Right renal pelvis (tissue), 4 donors: ENCODE measurements at places on chromosomes 2 and 18.

GRCh38 chr2:172438741-172439508 is 11.5 kb downstream of the ITGA6 start:
- DNase-seq: no peak

- DNase-seq: no peak
Observed at GRCh38 chr2:148642891-148643416, 1.6 kb upstream of the EPC2 start.

DNA sequence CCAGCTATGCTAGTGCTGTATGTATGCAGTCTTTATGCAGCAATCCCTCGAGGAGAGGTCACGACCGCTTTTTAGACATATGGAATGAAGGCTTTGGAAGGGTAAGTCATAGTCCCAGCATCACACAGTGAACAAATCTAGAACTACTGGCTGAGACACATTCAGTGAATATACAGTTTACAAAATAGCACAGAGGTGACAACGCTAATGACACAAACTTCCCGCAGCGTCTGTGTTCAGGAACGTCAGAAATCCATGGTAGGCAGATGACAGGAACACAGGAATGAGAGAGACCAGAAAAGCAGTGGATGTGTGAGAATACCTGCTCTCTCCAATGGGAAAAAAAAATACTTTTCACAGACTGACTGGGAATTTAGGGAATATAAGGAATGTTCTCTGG is 29.6 kb downstream of the CABYR start:
- DNase-seq: no peak

GRCh38 chr2:32768387-32769174 is 140.7 kb downstream of the TTC27 start:
- DNase-seq: no peak

DNA sequence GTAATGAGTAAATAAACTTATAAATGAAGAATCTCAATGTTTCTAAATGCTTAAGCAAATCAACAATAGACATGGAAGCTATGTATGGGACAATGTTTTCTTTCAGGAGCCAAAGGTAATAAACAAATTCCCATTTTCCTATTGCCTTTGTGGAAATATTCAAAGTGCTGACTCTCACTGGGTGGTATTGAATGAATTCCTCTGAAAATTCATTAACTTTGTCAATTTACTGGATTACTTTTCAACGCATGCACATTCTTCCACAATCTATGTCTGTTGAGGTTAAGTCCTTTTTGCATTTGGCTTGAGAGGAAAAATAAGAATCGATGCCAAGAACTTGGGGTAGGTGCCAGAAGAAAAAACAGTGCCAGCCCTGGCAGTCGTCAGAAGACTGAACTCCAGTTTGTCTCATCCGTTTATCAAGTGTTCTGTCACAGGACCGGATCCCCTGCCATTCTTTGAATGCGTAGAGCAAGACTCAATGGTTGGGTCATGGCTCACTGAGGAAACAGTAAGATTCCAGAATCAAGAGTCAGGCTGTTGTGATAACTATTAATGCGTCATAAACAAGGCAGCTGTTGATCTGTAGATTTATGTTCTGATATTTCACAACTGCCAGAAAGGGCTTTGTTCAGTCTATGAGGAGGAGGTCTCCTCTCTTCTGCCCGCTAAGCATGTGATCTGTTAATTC is 133.3 kb downstream of the GFPT1 start:
- DNase-seq: no peak

DNA sequence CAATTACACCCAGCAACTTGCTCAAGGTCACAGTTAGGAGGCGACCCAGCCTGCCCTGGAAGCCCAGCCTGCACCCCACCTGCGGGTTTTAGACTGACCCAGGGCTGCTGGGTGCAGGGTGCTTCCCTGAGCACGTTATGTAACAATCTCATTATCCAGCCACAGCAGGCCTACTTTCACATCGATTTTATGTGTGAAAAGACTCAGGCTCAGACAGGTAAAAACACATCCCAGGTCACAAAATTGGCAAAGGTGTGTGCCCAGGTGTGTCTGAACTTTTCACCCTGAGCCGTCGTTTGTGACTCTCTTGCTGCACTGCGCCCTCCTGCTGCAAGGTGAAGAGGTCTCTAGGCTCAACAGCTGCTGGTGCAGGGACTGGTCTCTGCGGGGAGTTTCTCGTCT is 668.2 kb upstream of the HS6ST1 start:
- no peak for DNase-seq

- DNase-seq: no peak
Observed at GRCh38 chr2:72454189-72454588, 306.5 kb upstream of the CYP26B1 start.

- DNase-seq: no peak
Observed at GRCh38 chr2:150122871-150123613, 364.4 kb downstream of the RND3 start.

GRCh38 chr2:134441153-134441863 is 187.4 kb downstream of the MGAT5 start:
- no peak for DNase-seq

- peak; percentile 1 for DNase-seq
Observed at GRCh38 chr2:182767578-182767977, 51.5 kb downstream of the DNAJC10 start.

DNA sequence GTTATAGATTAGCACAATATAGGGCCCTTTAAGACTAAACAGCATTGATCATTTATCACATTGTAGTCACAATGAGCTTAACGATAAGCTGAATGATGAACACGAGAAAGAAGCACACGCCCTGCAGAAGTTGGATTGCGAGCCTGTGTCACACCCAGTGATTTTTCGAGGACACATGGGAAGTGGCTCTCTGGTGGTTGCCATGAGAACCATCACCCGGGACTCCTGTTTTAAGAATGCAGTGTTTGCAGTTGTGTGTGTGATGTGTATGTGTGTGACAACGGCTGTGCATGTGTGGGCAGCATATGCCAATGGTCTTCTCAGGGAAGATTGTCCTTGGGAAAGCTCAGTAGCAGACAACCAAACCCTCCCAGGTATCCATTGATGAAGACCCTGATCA is 69.2 kb downstream of the PDCL3 start:
- DNase-seq: no peak

GRCh38 chr2:176109946-176110345 is 2.9 kb downstream of the HOXD11 start:
- no peak for DNase-seq

GRCh38 chr2:230784795-230785194 is 72.2 kb downstream of the CAB39 start:
- no peak for DNase-seq

DNA sequence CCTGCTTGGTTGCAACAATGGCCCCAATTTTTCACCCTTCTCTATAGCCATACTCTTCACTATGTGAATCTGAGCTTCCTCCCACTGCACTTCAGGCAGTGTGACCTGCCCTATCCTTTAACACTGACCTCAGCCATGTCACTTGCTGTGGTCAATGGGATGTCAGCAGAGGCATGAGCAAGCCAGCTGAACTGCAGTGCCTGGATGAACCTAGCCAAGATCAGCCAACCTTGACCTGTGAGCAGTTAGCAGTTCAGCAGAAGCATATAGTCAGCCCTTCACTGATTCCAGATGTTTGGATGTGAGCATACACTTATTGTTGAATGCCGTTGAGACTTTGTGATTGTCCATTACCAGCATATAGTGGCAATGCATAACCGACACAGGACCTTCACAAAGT is 63.4 kb upstream of the BOD1L2 start:
- no peak for DNase-seq

GRCh38 chr2:79294994-79295393 is 135.4 kb upstream of the REG3A start:
- no peak for DNase-seq

DNA sequence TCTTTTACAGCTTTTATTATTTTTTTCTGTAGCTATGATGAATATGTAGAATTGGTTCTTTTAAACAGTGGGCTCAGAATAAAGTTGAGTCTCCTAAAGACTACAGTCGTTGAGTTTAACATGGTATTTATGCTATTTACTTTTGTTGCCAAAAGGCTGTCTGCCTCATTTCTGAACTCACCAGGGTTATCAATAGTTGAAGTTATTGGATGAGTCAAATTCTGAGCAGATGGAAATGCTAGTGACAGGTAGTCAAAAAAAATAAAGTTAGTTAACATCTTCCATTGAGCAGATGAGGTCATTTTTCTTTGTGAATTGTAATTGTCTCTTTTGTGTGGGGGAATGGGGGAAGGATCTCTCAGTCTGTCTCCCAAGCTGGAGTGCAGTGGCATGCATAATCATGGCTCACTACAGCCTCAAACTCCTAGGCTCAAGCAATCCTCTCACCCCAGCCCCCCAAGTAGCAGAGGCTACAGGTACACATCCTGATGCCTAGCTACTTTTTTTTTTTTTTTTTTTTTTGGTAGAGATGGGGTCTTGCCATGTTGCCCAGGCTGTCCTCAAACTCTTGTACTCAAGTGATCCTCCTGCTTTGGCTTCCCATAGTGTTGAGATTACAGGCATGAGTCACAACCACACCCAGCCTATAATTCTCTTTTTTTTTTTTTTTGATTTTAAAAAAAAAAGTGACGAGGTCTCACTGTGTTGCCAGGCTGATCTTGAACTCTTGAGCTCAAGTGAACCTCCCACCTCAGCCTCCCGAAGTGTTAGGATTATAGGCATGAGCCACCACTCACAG is 8.9 kb downstream of the PAPOLG start:
- DNase-seq: no peak

DNA sequence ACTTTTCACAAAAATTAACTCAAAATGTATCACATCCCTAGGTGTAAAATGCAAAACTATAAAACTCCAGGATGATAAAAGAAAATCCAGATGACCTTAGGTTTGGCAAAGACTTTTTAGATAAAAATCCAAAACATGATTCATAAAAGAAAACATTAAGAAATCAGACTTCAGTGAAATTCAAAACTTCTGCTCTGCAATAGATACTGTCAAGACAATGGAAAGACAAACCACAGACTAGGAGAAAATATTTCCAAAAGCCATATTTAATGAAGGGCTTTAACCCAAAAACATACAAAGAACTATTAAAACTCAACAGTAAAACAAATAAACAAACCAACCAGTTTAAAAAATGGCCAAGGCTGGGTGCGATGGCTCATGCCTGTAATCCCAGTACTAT is 173.6 kb upstream of the SPOPL start:
- DNase-seq: no peak

DNA sequence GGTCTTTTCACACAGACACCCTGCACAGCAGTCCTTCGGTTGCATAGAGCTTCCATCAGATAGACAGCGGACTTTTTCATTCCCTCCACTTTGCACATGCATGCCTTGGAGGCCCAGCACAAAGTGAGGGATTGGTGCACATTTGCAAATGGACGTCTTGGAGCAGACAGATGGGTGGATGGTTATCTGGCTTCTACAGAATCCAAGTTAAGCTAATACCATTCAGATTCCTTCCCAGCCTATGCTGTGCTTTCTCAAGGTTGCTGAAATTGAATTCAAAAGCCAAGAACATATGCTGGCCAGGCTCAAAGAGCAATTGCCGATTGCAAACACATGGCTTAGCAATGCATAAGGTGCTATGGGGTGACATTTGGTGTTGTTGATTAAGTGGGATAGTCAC is 186.4 kb downstream of the VAPA start:
- no peak for DNase-seq

DNA sequence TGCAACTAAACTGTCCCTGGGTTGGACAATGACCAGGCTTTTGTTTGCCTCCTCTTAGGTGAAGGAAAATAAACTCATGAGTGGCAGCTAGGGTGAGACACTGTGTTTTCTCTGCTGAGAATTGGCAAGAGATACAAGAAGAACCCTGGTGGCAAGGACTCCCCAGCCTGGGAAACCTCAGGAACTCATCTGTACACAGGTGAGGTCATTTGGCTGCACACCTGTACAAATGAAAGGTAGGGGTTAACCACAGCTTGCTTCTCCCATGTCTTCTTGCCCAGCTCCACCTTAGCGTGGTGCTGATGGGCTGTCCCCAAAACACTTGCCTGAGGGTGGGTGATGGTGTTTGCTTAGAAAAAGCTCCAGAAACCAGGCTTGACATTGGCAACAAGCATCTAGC is 97.2 kb upstream of the FAM136A start:
- DNase-seq: no peak

GRCh38 chr2:105443617-105444598 is 45.1 kb upstream of the FHL2 start:
- no peak for DNase-seq

DNA sequence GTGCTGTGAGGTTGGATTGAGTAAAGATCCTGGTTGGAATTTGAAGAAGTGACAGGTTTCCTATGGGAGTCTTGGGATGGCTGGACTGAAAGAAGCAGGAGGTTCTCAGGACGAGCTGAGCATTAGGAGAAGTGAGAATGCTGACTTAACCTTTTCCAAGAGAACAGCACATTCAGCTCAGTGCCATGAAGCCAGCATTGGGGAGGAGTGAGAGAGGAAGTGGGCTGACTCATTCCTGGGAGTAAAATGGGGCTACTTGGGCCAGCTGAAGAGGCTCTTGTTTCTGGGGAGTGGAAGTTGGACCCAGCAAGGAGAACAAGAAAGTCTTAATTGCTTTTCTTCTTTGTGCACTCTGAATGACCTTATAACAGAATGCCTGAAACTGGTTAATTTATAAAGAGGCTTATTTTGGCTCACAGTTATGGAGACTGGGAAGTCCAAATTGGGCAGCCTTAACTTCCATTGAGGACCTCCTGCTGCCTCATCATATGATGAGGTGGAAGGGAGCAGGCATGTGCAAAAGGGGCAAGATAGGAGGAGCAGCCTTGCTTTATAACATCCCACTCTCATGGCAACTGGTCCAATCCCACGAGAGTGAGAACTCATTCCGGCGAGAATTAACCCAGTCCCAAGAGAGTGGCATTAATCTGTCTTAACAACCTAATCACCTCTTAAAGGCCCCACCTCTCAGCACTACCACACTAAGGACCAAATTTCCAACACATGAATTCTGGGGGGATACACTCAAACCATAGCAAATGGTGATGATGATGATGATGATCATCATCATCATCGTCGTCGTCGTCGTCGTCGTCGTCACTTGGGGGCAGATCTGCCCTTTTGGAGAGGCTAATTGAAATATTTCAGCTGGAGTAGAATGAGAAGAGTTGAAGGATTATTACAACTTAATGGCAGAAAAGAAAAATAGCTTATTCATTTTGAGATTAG is 26.1 kb downstream of the DGUOK start:
- no peak for DNase-seq

GRCh38 chr18:48821251-48821590 is 129.5 kb downstream of the SMAD7 start:
- no peak for DNase-seq

- DNase-seq: no peak
Observed at GRCh38 chr2:84906108-84906899, 848 bp downstream of the TMSB10 start.

- no peak for DNase-seq
Observed at GRCh38 chr18:25459814-25460213, 107.8 kb upstream of the ZNF521 start.

- no peak for DNase-seq
Observed at GRCh38 chr2:174499371-174499770, 12.5 kb upstream of the GPR155 start.
